T-helper 2 cell treated with Interferon-gamma antibody and Interleukin-4, amounts not matched to agents 5 μg/mL and 100 μg/mL, for 36 hours (primary cell): ENCODE measurements at places on chromosomes 3 and 15.
A peak's percentile ranks its signal among the peaks of the same experiment; 100 is the strongest.

DNA sequence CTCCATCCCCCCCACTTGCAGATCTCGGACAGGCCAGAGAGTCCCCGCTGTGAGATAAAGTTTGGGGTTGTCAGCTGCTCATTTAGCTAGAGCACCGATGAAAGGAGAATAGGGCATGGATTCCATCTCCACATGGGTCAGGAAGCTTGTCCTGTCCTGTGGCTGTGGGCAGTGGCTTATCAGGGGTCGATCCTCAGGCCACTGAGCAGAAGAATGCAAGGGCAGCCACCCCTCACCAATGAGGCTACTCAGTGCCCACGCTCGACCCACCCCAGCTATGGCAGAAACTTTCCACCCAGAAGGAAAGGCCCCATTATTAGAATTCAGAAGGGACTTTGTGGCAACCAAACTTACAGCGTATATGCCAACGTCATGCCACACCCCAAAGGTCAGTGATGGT is 43.3 kb downstream of the CPN2 start:
- no peak for DNase-seq

DNA sequence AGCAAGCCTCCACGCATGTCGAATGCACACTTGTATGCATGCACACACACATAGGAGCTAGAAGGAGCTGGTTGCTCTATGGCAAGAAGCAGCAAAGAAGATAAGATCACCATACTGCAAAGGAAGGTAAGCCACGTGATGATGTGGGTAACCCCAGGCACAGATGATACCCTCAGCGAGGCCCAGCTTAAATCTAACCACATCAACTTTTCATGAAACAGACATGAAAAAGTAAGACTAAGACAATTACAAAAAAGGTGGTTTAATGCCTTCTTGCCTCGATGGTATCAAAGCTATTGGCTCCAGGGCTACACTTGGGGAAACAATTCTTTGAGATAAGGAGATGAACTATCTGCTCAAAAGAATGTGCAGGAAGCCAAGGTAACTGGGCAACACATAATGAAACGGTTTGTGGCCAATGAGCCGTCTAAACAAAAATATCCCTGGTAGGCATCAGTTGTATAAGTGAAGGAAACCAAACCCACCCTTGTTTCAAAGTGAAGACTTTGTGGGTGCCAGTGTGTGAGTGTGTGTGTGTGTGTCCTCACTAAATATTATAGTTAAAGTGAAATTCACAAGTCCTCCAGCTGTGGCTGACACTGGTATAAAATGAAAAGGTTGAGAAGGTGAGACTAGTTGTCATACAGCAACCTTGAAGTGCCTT is 365.7 kb upstream of the ICE2 start:
- DNase-seq: peak; percentile 72

GRCh38 chr15:49370782-49371181 is 52.3 kb upstream of the FGF7 start:
- no peak for DNase-seq

DNA sequence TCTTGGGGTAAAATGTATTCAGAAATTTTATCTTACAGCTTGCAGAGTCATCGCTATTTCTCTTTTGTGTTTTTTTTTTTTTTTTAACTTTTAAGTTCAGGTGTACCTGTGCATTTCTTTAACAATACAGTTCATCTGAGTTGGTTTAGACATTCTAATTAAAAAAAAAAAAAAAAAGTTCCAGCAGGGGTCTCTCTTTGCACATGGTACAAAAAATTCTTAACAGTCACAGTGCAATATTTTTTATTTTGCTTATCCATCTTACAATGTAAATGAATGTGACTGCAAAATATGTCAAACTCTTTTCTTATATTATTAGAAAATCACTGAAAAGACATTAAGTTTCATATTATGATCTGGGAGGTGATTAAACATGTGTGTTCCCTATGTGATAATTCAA is 47.5 kb upstream of the SLC9A9 start:
- DNase-seq: no peak

GRCh38 chr15:79736435-79737000 is 160.3 kb downstream of the MTHFS start:
- DNase-seq: no peak

- no peak for DNase-seq
Measured at GRCh38 chr3:195766671-195767070, 45.1 kb downstream of the MUC4 start.

GRCh38 chr15:45458746-45459403 is 63.7 kb downstream of the SLC30A4 start:
- DNase-seq: peak; percentile 72

DNA sequence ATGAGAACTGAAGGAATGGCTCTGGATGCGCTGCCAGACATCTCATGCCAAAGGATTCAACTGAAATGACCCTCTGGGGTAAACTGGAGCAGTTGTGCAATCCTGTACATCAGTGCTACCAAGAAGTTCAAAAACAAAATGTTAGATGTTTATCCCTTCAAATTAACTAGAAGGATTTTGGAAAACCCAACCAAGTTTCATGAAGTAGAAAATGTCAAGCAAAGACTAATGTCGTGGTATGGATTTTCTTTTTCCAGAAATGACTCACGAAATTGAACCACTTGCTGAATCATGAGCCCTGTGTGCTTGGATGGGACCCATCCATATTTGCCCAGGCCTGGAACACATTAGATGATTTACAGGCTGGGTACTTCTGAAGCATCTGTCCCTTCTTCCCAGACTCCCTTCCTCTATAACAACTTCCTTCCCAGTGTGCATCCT is 101.6 kb downstream of the LRTM1 start:
- no peak for DNase-seq

GRCh38 chr15:68874788-68875187 is 54.1 kb upstream of the ANP32A start:
- DNase-seq: no peak

GRCh38 chr3:85881833-85882393 is 923.1 kb downstream of the CADM2 start:
- no peak for DNase-seq

- no peak for DNase-seq
Measured at GRCh38 chr3:64399205-64399800, 174.0 kb upstream of the PRICKLE2 start.

GRCh38 chr3:130250982-130251381 is 94.5 kb upstream of the COL6A5 start:
- DNase-seq: no peak

- DNase-seq: no peak
Measured at GRCh38 chr3:154794814-154795445, 285.2 kb upstream of the MME start.

GRCh38 chr3:184272269-184272668 is 3.6 kb upstream of the ECE2 start:
- no peak for DNase-seq

DNA sequence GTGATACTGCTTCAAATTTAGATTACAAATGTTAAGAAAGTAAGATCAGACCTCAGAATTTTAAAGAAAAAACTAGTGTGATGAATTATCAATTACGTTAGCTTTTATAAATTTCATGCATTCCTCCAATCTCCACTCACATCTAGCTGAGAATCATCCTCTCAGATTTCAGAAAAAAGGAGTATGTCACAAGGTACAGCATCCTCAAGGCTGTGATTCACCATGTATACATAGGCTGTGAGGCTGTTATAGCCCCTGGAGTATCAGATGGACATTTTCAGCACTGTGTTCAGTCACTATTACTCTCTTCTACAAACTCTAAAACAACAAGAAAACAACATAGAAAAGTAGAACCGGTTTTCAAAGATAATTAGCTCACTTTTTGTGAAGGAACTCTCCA is 214.4 kb downstream of the PCCB start:
- no peak for DNase-seq

GRCh38 chr3:170360916-170361315 is 3.4 kb downstream of the SKIL start:
- no peak for DNase-seq

DNA sequence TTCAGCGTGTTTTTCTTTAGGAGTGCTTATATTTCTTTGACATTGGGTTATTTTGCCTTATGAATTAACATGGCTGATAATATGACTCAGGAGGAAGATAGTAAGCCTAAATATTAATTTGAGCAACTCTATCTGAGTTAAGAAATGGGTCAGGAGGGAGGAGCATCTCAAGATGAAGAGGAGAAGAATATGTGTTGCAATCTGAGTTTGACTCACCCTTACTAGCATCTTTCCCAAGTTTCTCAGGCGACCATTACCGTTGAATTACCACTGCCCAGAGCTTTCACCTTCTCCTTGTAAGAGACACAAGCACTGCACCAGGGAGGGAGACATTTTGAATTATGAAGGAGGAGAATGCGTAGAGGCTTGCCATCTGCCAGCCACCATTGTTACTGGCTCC is 138.3 kb upstream of the MYRIP start:
- DNase-seq: no peak

DNA sequence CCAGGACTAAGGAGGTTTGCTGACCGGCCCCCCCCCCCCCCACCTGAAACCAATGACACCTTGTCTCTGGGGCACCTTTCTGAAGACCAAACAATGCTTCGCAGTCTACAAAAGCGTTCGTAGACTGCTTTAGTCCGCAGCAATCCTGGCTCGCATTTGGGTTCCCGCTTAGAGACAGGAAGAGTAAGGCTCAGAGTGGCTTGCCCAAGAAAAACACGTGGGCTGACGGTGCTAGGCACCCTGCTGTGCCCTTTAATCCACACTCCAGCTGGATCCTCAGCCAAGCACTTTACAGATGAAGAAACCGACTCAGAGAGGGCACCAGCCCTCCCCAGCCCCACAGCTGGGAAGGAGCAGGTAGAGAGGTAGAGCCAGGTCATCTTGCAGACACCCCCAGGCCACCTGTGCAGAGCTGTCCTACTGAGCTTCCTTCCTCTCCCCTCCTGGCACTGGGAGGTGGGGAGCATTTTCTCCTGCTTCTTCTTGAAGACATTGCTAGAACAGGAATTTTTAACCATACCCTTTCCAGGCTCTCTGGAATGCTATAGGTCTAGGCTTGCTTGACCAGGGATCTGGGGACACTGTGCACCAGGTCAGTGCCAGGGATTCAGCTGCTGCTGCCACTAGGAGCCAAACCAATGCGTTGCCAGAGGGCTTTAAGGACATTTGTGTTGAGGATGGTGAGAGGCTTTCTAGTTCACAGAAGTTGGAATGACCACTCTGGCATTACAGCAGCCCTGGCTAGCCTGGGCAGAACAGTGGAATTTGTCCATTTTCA is 1.0 kb upstream of the KLF15 start:
- no peak for DNase-seq

- no peak for DNase-seq
Measured at GRCh38 chr15:89091627-89092220, 3.5 kb downstream of the ABHD2 start.

DNA sequence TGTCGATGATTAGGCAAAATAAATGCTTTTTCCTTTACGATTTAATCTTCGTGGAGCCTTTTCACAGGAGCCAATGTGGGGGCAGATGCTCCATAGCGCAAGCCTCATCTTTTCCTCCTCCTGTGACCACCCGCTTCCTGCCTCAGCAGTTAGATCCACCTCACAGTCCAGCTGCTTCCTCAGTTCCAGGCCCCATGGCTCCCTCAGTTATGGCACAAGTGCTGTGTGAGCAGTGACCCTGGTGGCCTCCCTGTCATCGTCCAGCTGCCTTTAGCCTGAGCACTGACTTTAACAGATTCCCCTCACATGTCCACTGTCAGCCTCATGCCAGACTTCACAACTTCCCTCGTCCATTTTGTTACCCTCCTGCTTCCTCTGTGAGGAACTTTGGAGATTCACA is 424.6 kb upstream of the GBE1 start:
- DNase-seq: no peak

DNA sequence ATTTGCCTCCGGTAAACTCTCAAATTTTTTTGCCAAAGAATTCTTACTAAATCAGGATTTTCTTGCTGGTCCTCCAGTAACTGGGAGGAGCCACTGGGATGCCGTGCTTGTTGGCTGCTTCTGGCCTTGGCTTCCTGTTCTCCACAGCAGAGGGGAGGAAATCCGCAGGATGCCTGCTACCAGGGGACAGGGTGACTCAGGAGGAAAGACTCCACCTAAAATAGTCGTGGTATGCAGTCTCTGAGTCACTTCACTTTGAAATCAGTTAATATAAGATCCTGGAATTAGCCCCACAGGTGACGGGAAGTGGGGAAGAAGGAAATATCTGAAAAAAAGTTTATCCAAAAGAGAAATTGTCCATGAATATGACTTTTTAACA is 6.5 kb upstream of the TM4SF18 start:
- DNase-seq: no peak

GRCh38 chr15:29480278-29480677 is 210.7 kb upstream of the NSMCE3 start:
- DNase-seq: no peak

GRCh38 chr3:45978006-45978761 is 17.4 kb downstream of the FYCO1 start:
- DNase-seq: peak; percentile 70
